ENCODE measurements at places on chromosomes 2 and 18.

GRCh38 chr18:23585007-23585871 is 1.1 kb downstream of the NPC1 start:
- DNase-seq, result no peak

DNA sequence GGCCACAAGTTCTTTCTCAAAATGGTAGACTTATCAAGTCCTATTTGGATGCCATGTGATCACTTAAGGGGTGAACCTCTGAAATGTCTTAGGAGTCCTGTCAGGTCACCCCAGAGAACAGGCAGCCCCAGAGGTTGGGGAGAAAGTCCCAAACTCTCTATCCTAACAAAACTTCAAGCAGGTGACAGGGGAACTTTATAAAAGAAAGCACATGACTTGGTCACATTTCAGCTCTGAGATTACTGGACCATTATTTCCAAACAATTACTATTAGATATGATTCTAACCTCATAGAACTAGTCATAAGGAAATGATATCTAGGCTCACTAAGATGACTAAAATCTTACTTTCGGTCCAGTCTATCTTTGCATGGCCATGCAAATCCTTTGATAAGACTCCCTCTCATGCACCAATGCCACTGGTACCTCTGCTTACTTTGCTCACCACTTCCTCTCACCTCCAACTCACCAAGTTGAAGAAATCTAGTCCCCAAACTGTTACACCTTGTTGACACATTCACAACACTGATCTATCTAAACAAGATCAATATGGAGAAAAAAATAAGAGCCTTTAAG is 107.0 kb downstream of the GALNT14 start:
- no peak for DNase-seq

- DNase-seq, result no peak
These were observed 8.1 kb upstream of the HES6 start for GRCh38 chr2:238247841-238248453.

- DNase-seq, result no peak
These were observed 90.7 kb downstream of the INO80D start for GRCh38 chr2:205995260-205995659.

- DNase-seq, result no peak
These were observed 148.9 kb upstream of the GULP1 start for GRCh38 chr2:188142636-188143295.

DNA sequence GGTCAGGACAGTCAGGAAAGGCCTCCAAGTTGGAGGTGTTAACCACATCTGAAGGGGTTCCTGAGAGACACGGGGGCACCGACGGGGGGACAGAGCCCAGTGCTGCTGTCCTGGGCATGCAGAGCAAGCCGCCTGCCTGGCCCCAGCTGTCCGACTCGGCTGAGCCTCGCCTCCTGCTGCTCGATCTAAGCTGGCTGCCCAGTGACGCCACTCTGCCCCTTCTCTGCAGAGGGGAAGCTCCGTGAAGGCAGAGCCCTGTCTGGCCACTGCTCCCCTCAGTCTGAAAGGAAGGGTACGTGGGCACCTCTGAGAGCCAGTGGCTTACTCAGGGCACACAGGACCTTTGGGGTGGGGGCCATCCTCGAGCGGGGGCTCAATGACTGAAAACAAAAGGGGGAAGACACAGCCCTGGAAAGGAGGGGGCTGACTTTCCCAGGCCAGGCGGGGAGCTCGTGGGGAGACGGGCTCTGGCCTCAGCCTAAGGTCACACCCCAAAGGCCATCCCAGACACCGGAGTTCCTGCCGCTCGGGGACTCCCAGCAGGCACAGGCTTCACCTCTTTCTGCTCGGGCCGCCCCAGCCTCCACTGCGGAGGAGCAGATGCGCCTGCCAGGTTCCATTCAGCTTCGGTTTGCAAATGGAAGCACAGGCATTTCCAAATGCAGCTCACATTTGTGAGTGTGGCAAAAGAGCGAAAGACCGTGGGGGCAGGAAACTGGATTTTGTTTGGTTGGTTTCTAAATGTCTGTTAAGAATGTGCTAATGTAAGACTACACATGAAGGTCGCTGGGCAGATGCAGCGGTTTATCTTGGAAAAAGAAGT is 136.9 kb downstream of the HDAC4 start:
- DNase-seq, result no peak

DNA sequence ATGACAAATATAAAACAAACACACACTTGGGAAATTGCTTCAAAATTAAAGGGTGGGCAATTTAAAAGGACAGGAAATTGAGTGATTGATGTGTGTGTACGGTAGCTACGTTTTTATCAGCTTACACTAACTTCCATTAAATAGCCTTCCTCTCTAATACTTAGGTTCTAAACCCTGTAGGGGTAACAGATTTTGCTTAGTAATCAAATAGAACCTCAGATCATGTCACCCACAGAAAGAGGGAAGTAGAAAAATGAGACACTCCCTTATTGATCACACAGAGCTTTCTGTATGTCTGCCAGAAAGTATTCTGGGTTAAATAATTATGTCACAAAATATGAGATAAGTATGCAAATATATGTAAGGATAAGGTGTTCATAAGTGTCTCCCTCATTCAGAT is 93.3 kb downstream of the ICA1L start:
- DNase-seq, result no peak

- no peak for DNase-seq
These were observed 40.5 kb downstream of the RBKS start for GRCh38 chr2:27849558-27850205.

- DNase-seq, result no peak
These were observed 139.3 kb downstream of the ACOXL start for GRCh38 chr2:110871637-110872036.

- no peak for DNase-seq
These were observed 87.0 kb downstream of the GBX2 start for GRCh38 chr2:236081171-236081570.

GRCh38 chr2:39938035-39938835 is 159.2 kb upstream of the THUMPD2 start:
- no peak for DNase-seq

DNA sequence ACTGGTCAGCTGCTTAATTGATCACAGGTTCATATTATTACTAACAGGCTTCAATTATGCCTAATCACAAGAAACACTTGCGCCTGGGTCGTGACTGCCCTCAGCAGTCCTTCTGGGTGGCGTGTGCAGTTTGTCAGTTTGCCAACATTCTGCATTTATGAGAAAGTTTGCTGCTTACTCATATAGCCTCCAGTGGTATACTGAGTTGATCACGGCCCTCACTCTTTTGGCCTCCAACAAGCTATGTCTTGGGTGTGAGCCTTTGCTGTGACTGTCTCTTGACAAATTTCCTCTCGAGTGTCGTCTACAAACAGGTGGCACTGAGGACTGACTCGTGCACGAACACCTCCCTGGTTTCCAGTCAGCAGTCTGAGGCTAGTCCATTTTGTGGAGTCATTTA is 27.3 kb downstream of the DCDC2C start:
- no peak for DNase-seq

GRCh38 chr18:54090856-54091255 is 133.6 kb downstream of the MBD2 start:
- DNase-seq, result no peak

DNA sequence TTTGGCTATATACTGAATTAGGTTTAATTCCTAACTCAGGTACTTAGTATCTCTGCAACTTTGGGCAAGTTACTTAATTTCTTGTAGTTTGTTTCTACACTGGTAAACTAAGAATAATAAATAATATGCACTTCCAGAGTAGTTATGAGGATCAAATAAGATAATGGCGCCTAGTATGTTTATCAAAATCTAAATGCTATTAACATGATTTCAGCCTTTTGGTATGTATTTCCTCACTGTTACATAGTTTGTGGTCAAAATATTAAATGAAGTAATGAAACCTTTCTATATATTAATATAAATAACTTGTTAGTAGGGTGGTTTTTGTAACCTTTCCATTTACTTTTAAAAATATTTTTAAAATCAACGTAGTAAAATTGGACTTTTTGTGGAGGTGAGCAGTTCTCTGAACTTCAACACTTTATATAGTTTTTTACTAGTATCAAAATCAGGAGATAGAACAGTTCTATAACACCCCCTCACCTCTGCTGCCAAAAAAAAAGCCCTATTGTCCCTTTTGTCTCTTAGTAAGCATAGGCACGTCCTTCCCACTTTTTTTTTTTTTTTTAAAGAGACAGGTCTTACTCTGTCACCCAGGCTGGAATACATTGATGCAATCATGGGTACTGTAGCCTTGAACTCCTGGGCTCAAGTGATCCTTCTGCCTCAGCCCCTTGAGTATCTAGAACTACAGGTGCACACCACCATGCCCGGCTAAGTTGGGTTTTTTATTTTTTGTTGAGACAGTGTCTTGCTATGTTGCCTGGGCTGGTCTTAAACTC is 44.8 kb downstream of the RAB3GAP1 start:
- DNase-seq, result no peak
